ENCODE measurements at places on chromosomes 1 and 21.

- no peak for DNase-seq
These were observed 171.0 kb downstream of the ZC3H11B start for GRCh38 chr1:219441884-219442283.

GRCh38 chr1:33228935-33229487 is 27.3 kb upstream of the ZNF362 start:
- DNase-seq, result no peak

GRCh38 chr21:31928656-31929055 is 55.8 kb downstream of the HUNK start:
- DNase-seq, result no peak

GRCh38 chr1:7970246-7970645 is 8.7 kb downstream of the PARK7 start:
- no peak for DNase-seq

DNA sequence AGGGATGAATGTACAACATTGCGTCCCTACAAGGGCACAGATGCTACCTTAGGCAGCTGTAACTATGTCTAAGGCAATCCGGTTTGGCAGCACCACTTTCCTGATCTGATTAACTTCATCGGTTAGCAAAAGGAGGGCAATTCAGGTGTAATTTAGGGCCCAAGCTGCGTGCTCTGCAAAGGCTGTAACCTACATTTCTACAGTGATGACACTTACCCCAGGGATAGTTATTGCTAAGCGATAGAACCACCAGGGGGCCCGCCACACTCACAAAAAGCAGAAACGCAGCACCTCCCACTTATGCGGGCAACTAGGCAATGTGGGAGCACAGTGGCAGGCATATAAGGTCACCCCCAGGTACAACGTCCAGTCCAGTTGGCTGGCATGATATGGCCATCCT is 113.5 kb downstream of the GDAP2 start:
- DNase-seq, result no peak

- peak; percentile 23 for DNase-seq
These were observed 56.1 kb downstream of the ATP2B4 start for GRCh38 chr1:203682473-203683383.

DNA sequence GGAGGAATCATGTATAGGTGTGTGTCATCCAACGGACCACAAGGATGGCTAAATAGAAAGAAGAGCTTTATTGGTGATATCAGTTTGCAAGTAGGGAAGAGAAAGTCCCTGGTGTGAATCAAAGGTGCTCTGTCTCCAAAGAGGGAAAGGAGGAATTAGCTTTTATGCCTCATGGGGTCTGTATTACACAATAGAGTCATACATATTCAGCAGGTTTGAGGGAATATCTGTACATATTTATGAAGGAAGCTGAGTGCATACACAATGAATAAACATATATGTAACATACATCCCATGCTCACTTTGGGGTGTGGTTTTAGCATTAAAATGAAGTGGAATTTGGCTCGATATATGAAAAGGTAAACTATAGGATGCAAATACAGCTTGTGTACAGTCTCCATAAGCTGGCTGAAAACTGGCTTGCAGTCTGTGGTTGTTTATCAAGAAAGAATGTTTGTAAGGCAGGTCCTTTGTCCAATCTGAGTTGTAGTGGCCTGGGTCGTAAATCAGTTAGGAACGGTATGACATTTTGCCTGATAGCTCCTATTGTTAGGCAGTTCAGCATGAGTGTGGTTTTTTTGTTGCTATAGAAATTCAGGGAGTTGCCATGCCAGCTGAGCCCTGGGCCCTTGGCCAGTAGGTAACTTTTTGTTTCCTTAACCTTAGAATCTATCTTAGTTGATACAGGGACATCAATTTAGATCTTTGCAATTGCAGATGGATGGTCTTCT is 198.0 kb upstream of the ZP4 start:
- DNase-seq, result no peak

GRCh38 chr1:241308471-241308870 is 48.5 kb downstream of the RGS7 start:
- DNase-seq, result no peak

- DNase-seq, result no peak
These were observed 30.7 kb downstream of the MGST3 start for GRCh38 chr1:165661703-165662102.

DNA sequence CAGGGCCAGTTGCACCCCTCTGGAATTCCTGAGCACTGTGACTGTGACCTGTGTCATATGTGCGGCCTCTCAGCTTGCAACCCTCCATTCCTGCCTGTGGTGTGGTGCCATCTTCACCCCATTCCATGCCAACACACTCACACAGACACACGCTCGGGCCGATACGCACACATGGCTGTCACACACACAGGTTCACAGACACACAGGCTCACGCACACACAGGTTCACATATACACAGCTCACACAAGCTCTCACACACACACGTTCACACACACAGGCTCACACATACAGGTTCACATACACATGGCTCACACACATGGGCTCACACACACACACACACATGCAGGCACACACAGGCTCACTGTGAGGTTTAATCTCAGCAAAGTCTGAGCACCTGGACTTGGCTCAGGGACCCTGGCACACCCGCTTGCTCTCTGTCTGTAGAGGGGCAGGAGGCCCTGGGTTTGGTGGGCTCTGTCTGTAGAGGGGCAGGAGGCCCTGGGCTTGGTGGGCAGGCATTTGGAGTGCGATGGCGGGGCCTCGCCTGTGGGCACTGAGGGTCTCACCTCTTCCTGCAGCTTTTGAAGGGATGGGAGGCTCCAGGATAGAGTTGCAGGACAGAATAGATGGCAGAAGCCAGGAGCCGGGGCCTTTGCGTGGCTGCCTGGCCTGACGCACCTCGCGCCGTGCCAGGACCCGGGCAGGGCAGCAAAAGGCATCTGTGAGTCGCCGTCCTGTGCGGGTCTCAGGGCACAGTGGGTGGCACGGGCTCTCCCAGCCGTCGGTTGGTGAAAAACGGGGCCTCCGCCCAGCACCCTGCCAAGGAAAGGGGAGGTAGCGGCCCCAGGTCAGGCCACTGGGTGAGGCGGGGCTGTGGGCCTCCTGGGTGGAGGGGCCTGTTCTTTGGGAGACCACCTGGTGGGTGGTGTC is 17.1 kb downstream of the COL18A1 start:
- DNase-seq, result no peak

DNA sequence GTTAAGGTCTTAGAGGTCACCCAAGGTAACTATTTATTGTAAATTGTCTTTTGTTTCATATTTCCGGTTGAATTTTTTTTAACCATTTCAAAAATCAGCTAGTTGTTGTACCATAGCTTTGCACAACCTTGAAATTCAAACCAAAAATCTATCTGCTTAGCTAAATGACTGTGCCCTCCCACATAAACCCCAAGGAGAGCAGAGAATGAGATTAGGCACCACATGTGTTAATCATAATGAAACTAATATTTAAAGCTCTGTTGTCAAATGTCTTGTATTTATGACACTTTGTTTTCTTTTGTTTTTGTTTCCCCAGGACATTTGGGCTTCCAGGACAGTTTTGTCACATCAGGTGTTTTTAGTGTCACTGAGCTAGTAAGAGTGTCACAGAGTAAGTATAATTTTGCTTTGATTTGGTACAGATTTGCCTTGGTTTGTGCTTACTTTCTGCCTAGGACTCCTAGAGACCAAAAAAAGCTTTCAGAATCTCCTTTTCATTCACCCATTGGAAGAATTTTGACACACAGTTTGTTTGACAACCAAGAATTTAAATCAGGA is 249.9 kb downstream of the NFIA start:
- no peak for DNase-seq

GRCh38 chr1:25083481-25084345 is 148.6 kb downstream of the SYF2 start:
- DNase-seq, result no peak

DNA sequence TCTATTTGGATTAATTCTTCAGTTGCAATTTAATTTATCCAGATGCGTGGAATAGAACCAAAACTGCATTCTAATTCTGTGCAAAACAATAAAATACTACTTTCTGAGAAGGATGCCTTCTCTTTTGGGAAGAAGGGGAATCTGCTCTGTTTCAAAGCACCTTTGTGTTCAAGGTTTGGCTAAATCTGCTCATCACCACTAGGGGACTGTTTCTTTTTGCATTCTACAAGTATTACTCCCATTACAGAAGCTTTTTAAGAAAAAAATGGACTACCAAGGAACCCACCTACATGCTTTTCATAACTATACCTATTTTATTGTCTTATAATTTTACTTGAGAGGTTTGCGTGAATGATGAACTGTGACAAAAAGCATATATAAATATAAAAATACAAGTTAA is 18.2 kb downstream of the MRPS6 start:
- no peak for DNase-seq

GRCh38 chr1:202576816-202577215 is 133.4 kb downstream of the SYT2 start:
- DNase-seq, result no peak

DNA sequence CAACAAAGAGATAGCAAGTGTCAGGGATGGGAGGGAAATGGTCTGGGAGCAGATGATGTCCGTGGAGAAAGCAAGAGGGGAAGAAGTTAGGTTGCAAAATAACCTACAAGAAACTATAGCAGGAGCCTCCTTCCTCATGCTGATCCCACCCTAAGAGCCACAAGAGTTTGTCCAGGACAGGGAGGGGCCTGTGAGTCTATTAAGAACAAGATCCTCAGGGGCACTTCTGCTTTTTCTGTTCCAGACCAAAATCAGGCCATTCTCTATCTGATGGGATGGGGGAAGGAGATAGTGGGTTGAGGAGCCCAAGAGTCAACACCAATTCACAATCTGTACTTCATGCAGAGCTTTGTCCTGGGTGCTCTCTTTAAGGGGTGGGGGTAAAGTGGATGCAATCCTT is 7.7 kb upstream of the ATP1A4 start:
- DNase-seq, result no peak

- DNase-seq, result no peak
These were observed 154.5 kb upstream of the GORAB start for GRCh38 chr1:170377440-170377839.

GRCh38 chr21:37157938-37158337 is 84.9 kb downstream of the TTC3 start:
- DNase-seq, result no peak

- DNase-seq, result no peak
These were observed 2.5 kb downstream of the TRAF3IP3 start for GRCh38 chr1:209758400-209758799.

- no peak for DNase-seq
These were observed 5.1 kb upstream of the HDAC1 start for GRCh38 chr1:32286763-32287162.

- DNase-seq, result peak; percentile 60
These were observed 407 bp downstream of the CAMSAP2 start for GRCh38 chr1:200738949-200739651.

- no peak for DNase-seq
These were observed 185.2 kb downstream of the LBR start for GRCh38 chr1:225242611-225243010.

- no peak for DNase-seq
These were observed 1.5 kb downstream of the TGFB2 start for GRCh38 chr1:218346391-218347204.

- no peak for DNase-seq
These were observed 415.6 kb downstream of the SMYD3 start for GRCh38 chr1:246091477-246091876.

- DNase-seq, result peak; percentile 81
These were observed 2.4 kb downstream of the UROD start for GRCh38 chr1:45014321-45015028.

- DNase-seq, result no peak
These were observed 36.3 kb downstream of the S100B start for GRCh38 chr21:46568562-46568961.

- no peak for DNase-seq
These were observed 703 bp downstream of the PUM1 start for GRCh38 chr1:31064718-31065309.

GRCh38 chr21:33007747-33008146 is 18.0 kb upstream of the OLIG2 start:
- DNase-seq, result no peak

DNA sequence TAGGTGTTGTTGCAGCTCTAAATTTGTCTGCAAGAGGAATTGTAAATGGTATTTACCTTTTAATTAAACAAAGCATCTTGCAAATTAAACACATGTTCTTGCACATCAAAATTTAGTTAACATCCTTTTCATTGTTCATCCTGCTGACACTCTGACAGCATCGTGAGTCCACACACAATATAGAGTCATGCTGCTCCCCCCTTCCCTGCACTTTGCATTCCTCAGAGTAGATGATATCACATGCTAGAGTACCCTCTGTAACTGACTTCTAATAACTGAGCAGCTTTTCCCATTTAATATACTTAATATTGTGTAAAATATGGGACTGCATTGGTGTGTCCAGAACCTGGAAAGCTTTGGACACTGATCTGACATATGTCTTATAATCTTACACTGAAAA is 138.8 kb upstream of the DPYD start:
- no peak for DNase-seq

DNA sequence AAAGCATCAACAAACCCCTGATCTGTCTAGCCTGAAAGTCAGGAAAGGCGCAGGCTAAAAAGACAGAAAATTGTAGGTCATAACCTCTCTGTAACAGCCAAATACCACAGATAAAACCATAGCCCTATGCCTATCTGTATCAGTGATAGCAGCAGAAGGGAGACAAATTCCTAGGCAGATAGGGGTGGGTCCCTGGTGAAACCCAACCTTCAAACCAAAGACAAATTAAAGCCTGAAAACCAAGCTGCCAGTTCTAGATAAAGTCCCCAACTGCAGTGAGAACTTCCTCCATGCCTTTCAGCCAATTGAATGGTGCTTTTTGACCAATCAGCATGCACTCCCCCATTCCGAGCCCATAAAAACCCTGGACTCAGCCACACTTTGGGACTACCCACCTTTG is 115.3 kb downstream of the NTPCR start:
- no peak for DNase-seq

DNA sequence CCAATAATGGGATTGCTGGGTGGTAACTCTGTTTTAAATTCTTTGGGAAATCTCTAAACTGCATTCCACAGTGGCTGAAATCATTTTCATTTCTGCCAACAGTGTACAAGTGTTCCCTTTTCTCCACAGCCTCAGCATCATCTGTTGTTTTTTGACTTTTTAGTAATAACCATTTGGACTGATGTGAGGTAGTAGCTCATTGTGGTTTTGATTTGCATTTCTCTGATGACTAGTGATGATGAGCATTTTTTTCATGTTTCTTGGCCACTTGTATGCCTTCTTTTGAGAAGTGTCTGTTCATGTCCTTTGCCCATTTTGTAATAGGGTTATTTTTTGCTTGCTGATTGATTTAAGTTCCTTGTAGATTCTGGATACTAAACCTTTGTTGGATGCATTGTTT is 131.9 kb upstream of the B3GALT2 start:
- DNase-seq, result no peak

All from activated naive CD4-positive, alpha-beta T cell treated with anti-CD3 and anti-CD28 coated beads, Interleukin-2, amount 50 U/mL, for 16 hours (primary cell).